ENCODE measurements at places on chromosomes 1 and 21.

DNA sequence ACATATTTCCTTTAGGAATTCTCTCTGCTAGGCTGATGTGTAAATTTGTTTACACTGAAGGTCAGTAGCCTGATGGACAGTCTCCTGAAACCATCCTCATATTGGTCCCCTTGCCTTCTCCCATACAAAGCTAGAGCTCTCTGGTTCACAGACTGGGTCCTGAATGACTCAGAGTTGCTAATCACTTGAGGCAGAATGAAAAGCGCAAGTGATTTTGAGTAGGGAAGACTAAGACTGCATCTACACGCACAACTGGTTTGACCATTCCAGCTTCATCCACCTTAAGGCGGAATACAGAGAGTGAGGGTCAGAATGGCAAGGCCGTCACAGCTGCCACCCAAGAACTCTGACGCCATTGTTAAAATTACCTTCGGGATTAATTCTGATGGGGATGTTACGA, 70.2 kb upstream of the KIF26B start:
- DNase-seq, result no peak

- DNase-seq, result no peak
Measured at GRCh38 chr1:59214248-59215208, 82.4 kb upstream of the FGGY start.

GRCh38 chr1:225846331-225847310, 35.6 kb downstream of the TMEM63A start:
- DNase-seq, result no peak

- no peak for DNase-seq
Measured at GRCh38 chr1:44999232-44999631, 11.9 kb downstream of the HECTD3 start.

DNA sequence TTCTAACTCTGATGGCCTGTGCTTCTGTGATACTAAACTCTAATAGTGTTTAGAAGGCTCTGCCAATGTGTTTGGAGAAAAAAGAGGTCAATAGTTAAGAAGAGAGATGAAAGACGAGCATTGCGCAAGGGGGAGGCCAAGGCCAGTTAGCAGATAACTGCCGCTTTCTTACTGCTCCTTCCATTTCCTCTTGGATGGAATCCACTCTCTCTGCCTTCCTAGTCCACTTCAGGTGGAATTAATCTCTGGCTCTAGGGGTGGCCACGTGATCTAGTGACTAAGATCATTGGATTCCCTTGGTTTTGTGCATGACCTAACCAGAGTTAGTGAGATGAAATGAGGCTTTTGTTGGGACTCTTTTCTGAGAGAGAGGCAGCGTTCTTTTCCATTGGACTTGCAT, 148.3 kb downstream of the ACTL8 start:
- DNase-seq, result no peak

DNA sequence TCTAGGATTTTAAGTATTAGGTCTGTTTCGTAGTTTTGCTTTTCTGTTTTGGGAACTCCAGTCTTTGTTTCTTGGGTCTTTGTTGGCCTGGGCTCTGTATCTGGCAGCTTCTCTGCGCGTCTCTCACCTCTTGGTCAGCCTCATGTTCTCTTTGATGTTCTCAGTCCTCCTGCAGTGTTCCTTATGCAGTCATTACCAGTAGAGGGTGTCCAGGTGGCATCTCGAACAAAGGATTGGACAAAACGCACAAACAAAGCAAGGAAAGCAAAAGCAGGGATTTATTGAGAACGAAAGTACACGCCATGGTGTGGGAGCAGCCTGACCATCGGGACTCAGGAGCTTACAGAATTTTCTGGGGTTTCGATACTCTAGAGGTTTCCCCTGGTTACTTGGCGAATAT, 133.7 kb upstream of the COL6A1 start:
- no peak for DNase-seq

- DNase-seq, result no peak
Measured at GRCh38 chr1:212565079-212565478, 43.5 kb upstream of the ATF3 start.

- DNase-seq, result no peak
Measured at GRCh38 chr1:160207771-160208556, 2.8 kb downstream of the PEA15 start.

DNA sequence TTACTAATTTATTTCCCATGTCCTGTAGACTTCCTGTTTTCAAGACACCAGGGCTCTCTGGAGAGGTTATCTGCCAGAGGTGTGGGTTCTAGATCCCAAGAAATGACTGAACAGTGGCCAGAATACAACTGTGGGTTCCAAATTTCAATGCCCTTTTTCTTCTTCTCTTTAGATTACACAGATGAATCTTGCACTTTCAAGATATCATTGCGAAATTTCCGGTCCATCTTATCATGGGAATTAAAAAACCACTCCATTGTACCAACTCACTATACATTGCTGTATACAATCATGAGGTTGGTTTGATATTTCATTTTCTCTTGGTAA, 15.0 kb downstream of the IFNAR2 start:
- no peak for DNase-seq

GRCh38 chr1:55203064-55203463, 12.1 kb downstream of the USP24 start:
- DNase-seq, result no peak

DNA sequence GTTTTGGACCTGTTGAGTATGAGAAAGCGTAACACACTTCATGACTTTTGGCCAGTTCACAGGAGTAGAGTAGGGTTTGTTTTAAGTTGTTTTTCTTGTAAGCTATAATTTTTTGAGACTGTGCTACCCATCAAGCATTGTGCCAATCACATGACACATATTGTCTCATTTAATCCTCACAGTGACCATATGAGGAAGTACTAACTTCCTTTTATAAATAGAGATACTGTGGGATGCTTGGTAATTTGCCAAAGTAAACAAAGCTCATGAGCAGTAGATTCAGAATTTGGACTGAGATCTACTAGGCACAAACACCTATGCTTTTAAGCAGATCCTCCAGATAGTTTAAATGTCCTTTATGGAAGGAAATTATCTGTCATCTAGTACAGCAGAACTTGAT, 178.3 kb downstream of the CACNA1E start:
- DNase-seq, result no peak

GRCh38 chr1:60091195-60091715, 17.7 kb upstream of the C1orf87 start:
- no peak for DNase-seq

GRCh38 chr1:167767761-167768160, 46.0 kb downstream of the MPZL1 start:
- no peak for DNase-seq

- DNase-seq, result peak; percentile 32
Measured at GRCh38 chr1:31476891-31477846, 64.2 kb downstream of the SERINC2 start.

- DNase-seq, result no peak
Measured at GRCh38 chr1:116388122-116388521, 15.1 kb downstream of the ATP1A1 start.

DNA sequence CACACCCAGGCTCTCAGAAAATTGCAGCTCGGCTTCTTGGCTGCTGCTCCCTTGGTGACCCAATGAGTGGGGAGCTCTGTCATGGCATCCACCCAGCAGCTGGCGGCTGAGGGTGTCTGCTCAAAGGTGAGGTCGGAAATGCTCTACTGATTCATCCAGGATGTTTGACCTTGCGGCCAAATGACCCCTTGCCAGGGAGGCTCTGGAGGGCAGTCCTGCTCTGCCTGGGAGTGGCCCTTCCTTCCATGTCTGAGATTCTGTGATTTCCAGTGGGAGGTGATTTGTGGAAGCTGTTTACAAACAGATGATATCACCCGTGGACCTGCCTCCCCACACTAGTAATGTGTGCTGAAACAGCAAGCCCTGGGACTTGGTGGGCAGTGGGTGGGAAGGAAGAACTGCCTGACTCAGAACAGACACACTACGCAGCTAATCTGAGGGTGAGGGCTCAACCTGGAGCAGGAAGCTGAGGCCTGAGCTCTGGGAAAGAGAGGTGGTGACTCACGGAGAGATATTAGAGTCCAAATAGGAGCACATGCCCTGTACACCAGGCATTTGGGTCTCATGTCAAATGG, 3.0 kb downstream of the CRCT1 start:
- DNase-seq, result no peak

- DNase-seq, result no peak
Measured at GRCh38 chr1:89098857-89099256, 27.1 kb downstream of the GBP2 start.

GRCh38 chr1:229253151-229253974, 17.5 kb upstream of the RAB4A start:
- no peak for DNase-seq

GRCh38 chr21:37876561-37876960, 39.7 kb downstream of the KCNJ6 start:
- no peak for DNase-seq

DNA sequence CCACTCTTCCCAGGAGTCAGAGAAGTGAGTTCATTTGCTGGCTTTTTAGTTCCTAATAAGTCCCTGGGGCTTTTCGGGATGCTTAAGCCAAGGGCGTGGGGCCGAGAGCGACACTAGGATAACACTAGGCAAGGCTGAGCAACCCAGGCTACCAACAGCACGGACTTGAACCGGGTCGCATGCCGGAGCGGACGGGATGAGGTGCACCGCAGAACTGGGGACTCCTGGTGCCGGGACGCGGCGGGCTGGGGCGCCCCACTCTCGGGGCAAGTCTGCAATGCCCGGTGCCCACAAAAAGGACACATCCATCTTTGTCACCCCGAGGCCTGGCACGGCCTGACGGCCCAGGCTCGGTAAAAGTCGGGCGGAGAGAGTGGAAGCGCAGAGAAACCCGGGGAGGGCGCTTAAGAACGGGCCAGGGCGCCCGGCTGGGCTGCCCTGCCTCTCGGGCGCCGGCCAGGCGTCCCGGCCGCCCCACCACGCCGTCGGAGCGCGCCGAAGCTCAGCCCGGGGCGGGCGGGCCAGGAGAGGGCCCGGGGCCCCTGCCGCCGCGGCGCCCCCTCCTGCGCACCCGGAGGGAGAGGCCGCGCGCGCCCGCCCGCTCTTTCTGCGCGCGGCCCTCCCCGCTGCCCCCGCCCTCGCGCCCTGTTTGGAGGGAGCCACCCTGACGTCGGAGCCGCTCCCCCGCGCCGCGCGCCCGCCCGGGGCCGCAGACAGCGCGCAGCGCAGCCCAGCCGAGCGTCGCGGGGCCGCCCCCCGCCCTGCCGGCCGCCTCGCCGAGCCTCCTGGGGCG, at the start of gene NBL1:
NBL1 (plus strand) TSS at position 710 of the 793 bp plus-strand sequence. CDS start 10,720 bp downstream, outside the sequence.
- DNase-seq, result no peak

GRCh38 chr1:156004843-156005584, 15.7 kb downstream of the SSR2 start:
- DNase-seq, result no peak

DNA sequence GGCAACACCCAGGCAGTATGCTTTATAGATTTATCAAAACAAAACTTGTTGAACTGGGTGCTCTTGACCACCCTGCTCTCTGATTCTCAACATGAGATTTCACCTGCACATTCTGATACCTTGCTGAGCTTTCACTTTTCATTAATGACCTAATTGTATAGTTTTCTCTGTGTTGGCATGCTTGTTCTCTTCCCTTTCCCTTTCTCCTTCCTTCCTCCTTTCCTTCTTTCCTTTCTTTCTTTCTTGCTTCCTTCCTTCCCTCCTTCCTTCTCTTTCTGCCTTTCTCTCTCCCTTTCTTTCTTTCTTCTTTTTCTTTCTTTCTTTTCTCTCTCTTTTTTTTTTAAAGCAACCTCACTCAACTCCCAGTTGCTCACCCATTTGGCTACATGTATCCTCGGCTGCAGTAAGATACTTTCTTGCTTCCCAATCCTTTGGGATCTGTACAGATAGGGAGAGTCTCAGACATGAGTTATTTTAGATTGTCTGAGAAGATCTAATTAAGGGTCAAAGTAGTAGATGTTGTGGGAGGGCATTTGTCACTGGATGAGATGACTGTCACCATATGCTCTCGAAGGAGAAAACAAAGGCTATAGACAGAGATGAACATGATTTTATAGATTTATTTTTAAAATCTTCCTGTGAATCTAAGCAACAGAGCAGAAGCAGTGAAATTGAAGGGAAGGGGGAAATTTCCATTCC, 458.0 kb downstream of the USP25 start:
- DNase-seq, result no peak

DNA sequence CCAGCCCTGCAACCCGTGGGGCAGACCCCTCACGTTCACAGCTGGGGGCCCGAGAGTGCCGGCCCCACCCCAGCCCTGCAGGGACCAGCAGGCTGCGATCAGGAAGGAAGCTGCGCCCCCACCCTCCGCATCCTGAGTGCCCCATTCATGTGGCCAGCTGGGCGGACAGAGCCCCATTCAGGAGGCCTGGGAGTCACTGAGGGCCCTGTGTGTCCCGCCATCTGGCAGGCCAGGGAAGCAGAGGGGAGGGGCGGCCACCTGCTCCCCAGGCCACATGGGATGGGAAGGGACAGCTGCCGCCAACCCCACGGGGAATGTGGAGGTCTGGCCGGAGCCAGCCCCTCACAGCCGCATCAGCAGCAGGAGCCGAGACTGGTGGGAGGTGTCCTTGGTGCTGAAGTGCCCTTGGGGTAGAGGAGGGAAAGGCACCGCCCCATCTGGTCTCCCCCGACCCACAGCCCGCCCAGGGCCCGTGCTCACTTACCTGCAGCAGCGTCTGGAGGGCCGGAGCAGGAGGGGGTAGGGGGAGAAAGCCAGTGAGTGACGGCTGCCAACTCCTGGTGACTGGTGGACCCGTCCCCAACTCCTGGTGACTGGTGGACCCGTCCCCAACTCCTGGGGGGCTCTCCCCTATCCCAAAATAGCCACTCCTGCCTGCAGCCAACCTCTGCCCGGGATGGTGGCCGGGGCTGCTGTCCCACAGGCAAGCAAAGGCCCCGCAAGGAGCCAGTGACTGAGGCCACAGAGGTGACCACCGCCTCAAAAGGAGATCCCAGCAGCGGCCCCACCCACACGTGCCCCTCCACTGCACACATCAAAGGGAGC, 8.7 kb downstream of the ACAP3 start:
- DNase-seq, result no peak

- no peak for DNase-seq
Measured at GRCh38 chr1:112540226-112540794, 31.5 kb downstream of the WNT2B start.

- DNase-seq, result no peak
Measured at GRCh38 chr1:219441884-219442283, 171.0 kb downstream of the ZC3H11B start.

DNA sequence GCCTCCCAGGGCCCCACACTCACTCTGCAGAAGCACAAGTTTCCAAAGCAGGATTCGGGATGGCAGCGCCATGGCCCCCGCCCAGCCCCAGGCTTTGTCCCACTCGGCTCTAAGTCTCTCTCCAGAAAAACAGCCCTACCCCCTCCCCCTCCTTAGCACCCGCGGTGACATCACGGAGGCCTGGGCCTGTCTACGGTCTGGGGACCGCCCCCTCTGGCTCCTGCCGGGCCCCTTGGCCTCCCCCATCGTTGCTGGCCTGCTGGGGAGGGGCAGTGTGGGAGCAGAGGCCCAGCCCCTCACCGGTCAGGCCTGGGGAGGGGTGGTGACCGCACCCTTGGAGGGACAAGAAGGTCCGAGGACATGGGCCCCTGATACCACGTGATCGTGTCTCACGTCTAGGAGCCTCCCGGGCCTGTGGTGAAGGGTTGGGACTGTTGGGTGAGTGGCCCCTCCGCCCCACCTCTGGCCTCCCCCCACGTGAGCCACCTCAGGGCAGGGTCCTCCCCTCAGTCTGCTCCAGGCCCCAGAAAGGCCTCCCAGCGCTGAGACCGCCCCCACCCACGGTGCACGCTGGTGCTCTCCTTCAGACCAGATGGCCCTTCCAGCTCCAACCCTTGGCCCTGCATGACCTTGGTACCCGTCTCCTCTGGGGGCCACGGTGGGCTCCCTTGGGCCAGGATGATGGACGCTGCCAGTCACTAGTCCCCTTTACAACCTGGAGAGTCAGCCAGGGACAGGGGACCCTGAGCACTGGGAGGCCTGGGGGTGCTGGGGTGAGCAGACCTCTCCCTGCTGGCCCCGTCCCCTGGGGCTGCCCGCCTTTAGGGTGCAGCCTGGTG, at the start of gene MXRA8:
MXRA8 (minus strand) TSS at position 123 of the 839 bp plus-strand sequence; CDS start at position 72, 51 bp downstream.
- DNase-seq, result no peak

All from keratinocyte (primary cell).